ENCODE measurements at places on chromosomes 11 and 22.
A peak's percentile ranks its signal among the peaks of the same experiment; 100 is the strongest.

DNA sequence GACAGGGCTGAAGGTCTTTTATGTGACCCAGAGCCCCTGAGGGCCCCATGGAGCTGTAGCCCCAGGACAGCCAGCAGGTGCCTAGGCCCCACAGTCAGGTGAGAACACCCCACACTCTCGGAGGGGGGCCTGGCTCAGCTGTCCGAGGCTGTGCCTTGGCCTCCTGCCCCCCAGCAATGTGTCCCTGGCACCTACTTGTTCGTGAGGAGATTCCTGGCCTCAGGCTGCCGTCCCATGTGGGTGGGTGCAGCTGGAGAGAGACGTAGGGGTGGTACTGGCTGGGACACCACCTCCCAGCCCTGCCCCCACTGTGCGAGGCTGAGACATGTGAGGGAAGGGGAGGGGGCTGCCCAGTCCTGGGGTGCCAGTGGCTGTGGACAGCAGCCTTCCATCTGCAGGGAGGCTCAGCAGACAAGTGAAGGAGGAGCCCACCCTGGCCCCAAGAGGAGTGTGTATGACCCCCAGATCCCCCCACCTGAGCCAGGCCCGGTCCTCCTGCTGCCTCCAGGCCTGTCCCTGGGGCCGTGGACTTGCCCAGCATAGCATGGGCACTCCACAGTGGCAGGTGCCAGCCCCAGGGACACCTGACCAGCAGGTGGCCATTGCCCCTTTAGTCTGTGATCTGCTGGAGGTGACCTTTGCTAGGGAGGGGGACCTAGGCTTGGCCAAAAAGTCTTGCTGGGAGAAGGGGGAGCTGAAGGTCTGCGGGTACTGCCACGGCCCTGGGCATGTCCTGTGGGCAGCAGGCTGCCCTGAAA, 17.0 kb downstream of the IL17REL start:
- no peak for DNase-seq

GRCh38 chr22:23277583-23278295, 97.4 kb downstream of the BCR start:
- DNase-seq, result no peak

DNA sequence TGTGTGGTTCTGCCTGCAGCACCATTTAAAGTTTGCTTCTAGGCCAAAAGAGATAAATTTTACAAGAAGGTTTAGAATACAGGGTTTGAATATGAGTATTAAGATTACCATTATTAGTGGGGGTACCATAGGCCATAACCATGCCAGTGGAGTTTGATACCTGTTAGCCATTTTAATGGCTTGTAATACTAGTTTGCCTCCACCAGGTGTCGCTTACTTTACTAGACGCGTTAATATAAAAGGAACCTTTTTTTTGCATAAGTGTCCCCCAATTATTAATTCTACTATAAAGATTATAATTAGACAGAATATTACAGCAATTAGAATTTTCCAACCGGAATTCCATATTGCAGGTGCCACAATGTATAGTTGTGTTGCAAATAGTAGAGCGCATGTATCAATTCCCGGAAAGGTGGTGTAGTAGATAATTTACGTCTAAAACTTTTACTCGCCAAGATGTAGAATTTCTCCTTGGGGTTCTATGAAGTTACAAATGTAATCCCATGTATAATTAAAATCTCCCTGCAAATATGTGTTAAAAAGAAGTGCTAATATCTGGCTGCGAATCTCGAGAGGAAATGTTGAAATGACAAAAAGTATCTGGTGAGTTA, 16.1 kb downstream of the MS4A6E start:
- peak; percentile 8 for DNase-seq

GRCh38 chr11:118604566-118604965, 2.8 kb upstream of the PHLDB1 start:
- no peak for DNase-seq

GRCh38 chr11:2940147-2940920, 11.1 kb upstream of the PHLDA2 start:
- peak; percentile 74 for DNase-seq

Measured in hematopoietic multipotent progenitor cell treated with erythropoietin and hydrocortisone succinate and interleukin-3 and kit ligand, for 17 days (in vitro differentiated cells).